Muscle of leg (tissue), 16 donors: ENCODE measurements at places on chromosomes 4 and X. TPM values are rescaled to one million over a fixed set of nuclear protein-coding genes. Genes with fewer than 3 reads are reported as not detected.

GRCh38 chr4:188195389-188195985 lies 56.2 kb downstream of the TRIML1 start:
- DNase-seq, result peak; percentile 88

- DNase-seq, result no peak
Measured at GRCh38 chr4:1771555-1772305, 21.4 kb upstream of the FGFR3 start.

DNA sequence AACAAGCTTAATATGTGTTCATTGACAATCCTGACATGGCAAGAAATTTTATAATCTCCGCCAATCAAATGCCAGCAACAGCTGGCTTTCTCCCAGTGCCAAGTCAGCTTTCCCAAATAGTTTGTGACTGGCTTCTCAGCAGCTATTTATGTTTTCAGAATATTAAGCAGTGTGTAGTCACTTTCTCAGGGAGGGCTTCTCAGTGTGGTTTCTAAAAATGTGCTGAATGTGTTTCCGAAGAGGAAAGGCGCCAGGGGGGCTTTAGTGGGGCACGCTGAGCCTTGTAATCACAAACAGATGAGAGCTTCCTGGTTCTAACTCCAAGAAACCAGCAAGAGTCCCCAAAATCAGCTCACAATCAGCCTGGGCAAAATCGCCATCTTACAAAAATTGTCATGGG lies 258.7 kb upstream of the CPEB2 start:
- peak; percentile 5 for DNase-seq

GRPR gene
- 0.81 TPM for polyA plus RNA-seq

KDR gene
- polyA plus RNA-seq, result 49.5 TPM

DGAT2L6 gene
- not detected for polyA plus RNA-seq

ZFP92 gene
- polyA plus RNA-seq, result 0.87 TPM
